Occipital lobe (tissue), 3 donors: ENCODE measurements at places on chromosomes 7 and 10.

GRCh38 chr7:13821152-13821787 lies 168.2 kb downstream of the ETV1 start:
- no peak for DNase-seq

- DNase-seq, result no peak
Observed at GRCh38 chr7:103031781-103032180, 42.8 kb downstream of the FBXL13 start.

DNA sequence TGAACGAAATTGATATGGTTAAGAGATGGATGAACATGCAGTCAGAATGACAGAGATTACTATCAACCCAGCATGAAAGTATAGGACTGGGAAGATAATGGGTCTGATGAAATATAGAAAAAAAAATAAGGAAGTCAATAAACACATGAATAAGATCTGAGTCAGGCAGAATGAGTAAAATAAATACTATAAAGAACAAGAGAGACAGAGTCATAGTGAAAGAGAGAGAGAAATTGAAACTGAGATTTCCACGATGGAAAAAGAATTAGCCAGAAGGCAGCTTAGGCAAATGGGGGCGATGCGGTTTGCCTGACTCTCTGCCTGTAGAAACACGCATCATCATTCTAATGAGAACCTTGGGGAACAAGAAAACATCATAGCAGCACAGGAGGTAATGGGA lies 26.6 kb downstream of the SEMA3D start:
- no peak for DNase-seq

- DNase-seq, result no peak
Observed at GRCh38 chr10:88174391-88174790, 311.0 kb downstream of the PTEN start.

- DNase-seq, result peak; percentile 33
Observed at GRCh38 chr7:20340839-20341238, 10.1 kb downstream of the ITGB8 start.

DNA sequence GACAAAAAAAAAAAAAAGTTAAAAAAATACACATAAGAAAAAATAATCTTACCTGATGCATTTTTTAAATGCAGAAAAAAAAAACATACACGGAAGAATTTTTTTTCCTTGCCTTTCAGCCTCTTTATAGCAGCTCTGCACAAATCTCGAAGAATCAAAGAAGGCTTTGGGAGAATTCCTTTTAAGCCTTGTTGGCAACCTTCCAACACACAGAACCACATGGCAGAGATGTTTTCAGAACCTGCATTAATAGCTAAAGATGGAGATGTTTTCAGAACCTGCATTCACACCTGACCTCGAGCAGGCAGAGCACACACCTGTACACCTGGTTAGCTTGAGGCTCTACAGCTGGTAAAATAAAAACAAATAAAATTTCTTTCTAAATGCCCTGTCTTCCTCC lies 65.6 kb downstream of the DOCK4 start:
- DNase-seq, result no peak

GRCh38 chr7:33893377-33893776 lies 12.0 kb upstream of the BMPER start:
- DNase-seq, result no peak

DNA sequence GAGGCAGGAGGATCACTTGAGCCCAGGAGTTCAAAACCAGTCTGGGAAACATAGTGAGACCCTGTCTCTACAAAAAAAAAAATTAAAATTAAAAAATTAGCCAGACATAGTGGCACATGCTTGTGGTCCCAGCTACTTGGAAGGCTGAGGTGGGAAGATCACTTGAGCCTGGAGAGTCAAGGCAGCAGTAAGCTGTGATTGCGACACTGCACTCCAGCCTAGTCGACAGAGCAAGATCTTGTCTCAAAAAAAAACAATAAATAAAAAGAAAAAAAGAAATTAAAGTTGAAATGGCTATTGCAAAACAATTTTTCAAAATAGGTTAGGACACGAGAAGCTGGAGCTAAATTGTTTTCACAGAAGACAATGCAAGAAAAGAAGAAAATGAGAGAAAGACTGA lies 379.0 kb upstream of the RNF32 start:
- no peak for DNase-seq

GRCh38 chr7:2086229-2086628 lies 146.5 kb downstream of the MAD1L1 start:
- DNase-seq, result no peak

DNA sequence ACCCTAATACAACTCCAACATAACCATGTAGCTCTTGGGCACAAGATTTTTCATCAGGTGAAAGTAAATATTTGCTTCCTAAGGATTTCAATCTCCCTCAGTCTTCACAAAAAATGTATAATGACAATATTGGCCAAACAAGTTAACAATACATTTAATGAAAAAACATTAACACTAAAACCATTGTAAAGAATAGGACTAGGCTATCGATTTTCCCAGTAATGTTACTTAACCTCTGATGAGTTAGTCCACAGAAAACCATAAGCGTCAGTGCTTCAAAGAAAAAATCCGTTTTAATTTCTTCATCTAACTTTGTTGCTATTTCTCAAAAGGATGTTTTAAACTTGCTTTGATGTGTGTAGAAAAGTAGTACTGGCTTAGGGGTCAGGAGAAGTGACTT lies 1.2 kb downstream of the ZNF33B start:
- DNase-seq, result no peak

DNA sequence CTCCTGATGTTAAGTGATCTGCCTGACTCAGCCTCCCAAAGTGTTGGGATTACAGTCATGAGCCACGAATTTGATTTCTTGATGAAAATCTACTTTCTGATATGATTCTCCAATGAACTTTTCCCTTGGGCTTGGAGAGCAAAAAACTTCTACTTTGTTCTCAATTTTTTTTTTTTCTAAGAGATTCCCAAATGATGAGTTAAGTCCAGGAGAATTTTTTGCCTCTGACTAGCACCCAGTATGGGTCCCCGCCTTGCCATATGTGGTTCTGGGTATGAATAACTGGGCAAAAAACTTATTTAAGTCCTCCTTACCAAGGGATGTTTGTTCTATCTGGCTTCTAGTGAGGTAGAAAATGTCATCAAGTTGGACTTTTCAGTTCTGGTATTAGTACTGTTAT lies 147.9 kb upstream of the LYZL1 start:
- DNase-seq, result no peak

DNA sequence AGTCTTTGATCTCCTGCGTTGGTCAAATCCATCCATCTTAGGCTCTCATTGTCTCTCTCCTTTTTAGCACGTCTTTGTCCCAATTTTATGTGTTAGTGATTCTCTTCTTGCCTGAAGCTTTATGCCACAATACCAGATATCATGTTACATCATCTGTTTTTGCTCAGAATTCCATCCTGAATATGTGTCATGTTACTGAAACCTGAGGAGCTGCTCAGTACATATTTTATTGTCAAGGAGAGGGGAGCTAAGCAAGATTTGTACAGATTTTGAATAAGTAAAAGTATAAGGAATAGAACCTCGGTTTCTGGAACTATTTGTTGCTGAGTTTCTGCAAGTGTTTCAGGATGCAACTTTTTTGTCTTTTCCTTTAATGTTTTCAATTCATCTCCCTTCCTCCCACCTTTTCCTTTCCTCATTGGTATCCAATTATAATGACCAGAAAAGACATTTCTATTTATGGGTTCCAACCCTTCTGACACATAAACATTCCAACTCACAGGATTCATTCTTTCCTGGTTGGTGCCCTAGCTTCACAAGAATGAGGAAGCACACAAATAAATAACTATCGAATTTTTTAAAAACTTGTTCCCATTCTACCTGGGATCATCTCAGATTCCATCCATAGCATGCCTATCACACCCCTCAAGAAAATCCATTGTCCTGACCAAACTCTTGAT lies 291.8 kb downstream of the CRPPA start:
- no peak for DNase-seq

GRCh38 chr10:69346776-69347175 lies 68.5 kb downstream of the HK1 start:
- DNase-seq, result no peak

- no peak for DNase-seq
Observed at GRCh38 chr7:4066626-4067475, 615.2 kb upstream of the FOXK1 start.

- DNase-seq, result no peak
Observed at GRCh38 chr7:77393261-77393660, 22.9 kb downstream of the GSAP start.

DNA sequence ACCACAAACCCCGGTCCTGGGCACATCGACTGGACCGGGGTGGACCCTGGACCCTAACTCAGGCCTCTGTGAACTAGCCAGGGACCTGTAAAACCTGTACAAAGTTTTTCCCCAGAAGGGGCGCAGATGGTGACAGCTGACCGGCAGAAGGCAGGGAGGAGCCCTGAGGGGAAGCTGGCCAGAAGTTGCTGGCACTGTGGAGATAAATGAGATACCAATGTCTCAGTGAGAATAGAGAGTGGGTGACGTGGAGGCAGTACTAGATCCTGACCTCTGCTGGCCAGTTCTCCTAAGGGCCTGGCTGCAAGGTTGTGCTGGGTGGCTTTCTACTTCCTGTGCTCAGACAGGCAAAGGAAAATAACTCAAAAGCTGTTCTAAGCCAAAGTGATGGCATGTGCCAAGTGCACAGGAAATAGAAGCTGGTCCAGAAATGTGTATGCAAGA lies 10.6 kb upstream of the TSPAN14 start:
- no peak for DNase-seq

GRCh38 chr7:47337531-47337930 lies 244.4 kb downstream of the TNS3 start:
- DNase-seq, result no peak

DNA sequence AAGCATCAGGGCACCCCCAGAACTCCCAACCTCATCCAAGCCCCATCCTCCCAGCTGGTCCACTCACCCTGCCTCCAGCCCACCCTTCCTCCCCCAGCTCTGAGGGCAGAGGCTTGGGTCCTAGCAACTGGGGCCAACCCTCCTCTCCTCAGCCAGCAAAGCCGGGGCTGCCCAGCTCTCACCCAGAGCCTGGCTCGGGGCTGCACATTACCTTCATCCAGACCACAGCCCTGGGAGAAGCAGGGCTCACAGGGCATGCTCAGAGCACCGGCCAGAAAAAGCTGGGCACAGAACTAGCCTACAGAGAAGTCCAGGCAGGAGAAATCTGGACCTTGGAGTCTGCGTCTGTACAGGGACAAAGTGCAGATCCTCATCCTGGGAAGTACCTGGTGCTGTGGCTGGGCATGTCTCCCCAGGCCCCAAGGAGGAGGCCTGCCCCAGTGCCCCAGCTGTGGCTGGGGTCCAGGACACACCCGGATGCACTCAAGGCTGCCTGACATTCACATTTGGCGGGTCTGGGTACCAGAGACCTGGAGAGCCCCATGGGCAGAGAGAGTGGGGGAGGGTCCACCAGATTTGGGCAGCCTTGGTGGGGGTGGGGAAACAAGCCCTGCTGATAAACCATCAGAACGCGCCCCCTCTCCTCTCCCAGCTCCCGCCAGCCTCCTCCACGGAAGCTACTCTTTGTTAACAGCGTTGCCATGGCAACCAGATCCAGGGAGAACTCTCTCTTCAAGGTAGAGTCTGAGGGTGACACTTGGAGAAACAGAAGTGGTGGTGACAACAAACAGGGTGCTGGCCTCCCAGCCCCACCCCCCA lies 5.1 kb downstream of the RASGEF1A start:
- no peak for DNase-seq

DNA sequence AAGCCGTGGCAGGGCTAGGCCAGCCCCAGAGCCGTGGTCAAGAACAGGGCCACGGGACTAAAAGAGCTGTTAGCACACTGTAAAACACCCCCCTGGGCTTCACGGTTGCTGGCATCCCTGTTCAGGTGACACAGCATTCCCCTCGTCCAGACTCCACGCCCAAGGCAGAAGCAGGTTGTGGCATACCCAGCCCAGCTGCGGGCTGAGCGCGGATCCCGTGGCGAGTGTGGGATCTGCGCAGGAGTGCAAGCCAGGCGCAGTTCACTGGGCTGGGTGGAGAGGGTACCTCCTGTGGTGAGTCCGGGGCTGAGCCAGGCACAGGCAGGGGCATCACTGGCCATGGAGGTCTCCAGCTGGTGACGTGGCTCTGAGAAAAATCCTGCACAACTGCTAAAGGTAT lies 199.1 kb downstream of the FZD1 start:
- DNase-seq, result no peak

DNA sequence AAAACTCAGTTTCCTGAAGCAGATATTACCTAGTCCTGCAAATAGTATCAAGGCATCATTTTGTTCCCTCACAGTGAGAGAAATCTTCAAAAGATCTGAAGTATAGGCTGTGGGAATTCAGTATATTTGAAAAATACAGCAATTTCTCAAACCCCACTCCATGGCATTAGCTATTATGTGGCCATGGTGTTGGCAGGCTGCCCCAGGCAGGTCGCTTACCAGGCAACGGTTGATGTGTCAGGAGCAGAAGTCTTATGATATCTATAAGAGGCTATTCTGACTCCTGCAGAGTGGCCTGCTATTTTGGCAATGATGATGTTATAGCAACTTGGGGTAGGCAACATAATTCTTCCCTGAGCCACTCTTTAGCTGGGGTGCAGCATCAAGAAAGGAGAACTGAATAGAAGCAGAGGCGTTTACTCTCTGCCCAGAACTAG lies 187.9 kb downstream of the PLXDC2 start:
- DNase-seq, result no peak

GRCh38 chr7:45681596-45682357 lies 107.6 kb downstream of the ADCY1 start:
- no peak for DNase-seq

- DNase-seq, result no peak
Observed at GRCh38 chr7:97011536-97012364, 6.4 kb downstream of the DLX6 start.

DNA sequence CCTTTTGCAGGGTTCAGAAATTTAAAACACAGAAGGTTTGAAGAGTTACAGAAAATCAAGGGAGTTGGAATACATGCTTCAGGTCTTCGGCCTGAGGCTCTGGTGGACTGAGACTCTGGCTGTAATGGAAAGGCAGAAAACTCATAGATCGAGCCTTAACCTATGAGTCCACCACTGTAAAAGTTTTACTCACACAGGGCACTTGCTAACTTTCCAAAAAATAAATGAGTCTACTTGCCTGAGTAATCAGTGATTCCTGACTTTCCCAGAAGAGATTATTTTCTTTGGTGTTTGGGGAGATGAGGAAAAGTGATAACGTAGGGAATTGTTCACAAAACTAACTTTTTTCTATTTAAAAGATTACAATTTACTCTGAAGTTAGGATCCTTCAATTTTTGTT lies 108.0 kb downstream of the MBL2 start:
- no peak for DNase-seq

DNA sequence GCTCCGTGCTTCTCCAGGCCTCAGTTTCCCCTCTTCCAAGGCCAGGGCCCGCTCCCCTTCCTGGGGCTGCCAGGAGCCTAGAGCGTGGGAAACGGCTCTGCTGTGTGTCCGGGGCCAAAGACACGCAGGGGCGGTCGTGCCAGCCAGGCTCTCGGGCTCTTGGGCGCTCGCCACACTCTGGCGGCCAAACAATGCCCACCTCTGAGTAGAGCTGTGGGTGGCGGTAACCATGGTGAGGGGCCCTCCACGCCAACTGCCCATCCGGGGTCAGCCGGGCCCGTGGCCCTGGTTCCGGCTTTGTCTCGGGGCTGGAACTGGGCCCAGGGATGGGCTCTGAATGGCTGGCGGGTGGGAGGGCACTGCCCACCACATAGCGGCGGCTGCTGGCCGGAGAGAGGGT lies 16.0 kb downstream of the GRIFIN start:
- DNase-seq, result peak; percentile 32
